NCI-H748 treated with DMSO at 0.1 percent for 48 hours (cell line): ENCODE measurements at places on chromosomes 6 and 20.

DNA sequence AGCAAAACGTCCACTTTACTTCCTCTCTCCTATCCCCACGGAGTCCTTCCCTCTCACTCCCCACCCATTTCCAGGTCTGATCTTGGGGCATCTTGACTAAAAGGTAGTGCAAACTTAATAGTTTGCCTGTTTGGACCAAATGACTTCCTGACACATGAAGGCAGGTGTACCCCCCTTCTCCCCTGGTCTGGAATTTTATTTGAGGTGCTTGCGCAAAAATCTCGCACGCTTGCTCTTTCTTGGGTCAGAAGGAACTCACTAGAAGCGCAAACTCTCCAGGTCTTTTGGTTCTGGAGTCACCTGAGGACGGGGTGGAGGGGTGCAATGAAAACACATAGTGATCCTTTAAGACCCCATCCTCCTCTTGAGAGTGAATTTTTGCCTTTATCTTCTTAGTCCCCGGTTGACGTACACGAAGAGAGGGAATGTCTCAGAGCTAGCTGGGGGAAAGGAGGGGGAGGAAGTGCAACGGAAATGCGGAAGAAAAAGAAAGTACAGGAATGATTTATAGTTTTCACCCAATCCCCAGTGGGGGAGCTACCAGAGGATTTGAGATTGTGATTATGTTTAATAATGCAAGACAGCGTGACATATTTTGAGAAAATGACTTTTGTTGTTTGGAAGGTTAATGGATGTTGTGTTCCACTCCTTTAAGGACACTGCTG lies 4.9 kb downstream of the ADGRB3 start:
- DNase-seq: no peak

DNA sequence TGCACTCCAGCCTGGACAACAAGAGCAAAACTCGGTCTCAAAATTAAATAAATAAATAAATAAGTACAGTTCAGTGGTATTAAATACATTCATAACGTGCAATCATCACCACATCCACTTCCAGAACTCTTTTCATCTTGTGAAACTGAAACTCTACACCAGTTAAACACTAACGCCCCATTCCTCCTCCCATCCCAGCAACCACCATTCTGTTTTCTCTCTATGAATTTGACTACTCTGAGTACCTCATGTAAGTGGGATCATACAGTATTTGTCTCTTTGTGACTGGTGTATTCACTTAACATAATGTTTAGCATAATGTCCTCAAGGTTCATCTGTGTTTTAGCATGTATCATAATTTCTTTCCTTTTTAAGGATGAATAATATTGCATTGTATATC lies 29.1 kb upstream of the SCML4 start:
- DNase-seq: no peak

DNA sequence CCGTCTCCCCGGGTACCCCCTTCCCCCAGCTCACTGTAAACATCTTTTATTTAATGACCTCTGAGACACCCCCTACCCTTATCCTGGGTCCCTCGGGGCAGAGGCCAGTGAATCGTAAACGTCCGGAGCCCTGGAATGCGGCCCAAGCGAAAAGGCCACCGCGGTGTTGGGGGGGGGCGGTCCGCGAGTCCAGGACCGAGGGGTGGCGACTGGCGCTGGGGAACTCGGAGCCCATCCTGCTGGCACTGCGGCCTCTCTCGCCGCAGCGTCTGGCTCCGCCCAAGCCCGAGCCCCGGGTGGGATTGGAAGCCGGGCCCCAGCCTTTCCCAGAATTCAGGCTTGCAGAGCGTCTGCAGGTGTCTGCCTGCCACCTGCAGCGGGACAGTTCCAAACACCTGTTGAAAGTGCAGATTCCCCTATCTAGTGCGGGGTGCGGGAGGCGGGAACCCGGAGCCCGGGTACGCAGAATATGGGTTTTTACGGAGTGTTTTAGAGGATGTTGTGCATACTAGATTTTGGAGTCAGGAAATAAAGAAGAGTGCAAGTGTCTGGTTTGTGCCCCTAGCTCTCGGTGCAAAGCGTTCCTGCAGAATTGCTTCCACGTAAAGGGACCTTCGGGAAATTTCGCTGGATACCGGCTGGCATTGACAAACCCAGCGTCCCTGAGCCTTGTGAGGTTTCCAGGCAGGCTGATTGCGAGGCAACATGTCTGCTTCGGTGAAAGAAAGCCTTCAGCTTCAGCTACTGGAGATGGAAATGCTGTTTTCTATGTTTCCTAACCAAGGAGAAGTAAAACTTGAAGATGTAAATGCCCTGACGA lies 800 bp downstream of the RWDD2A start:
- peak; percentile 40 for DNase-seq

DNA sequence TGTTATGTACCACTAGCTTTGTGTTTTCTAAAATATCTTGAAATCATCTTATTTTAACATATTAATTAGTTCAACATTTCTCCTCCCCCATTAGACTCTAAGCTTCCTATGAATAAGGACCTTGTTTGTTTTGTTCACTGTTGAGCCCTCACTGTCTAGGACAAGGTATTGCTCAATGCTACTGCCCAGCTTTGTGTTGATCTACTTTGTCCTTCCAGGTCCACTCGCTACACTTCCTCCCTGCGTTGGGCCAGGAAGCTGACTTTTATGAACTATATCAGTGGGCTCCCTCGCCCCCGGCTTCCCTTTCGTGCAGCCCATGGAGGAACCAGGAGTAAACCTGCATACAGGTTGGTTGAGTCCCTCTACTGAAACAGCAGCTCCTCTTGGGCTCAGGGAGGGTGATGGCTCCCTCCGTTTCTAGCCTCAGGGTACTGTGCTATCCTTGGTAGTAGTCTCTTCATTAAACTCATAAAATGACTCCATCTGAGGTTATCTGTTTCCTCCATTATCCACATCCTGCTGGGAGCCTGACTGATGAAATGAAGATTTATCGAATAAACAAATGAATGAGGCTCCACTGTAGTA lies 272.5 kb downstream of the CLIC5 start:
- no peak for DNase-seq

- DNase-seq: no peak
Measured at GRCh38 chr6:47603995-47604394, 94.4 kb upstream of the ADGRF4 start.

GRCh38 chr6:3869632-3870527 lies 20.7 kb downstream of the FAM50B start:
- no peak for DNase-seq

DNA sequence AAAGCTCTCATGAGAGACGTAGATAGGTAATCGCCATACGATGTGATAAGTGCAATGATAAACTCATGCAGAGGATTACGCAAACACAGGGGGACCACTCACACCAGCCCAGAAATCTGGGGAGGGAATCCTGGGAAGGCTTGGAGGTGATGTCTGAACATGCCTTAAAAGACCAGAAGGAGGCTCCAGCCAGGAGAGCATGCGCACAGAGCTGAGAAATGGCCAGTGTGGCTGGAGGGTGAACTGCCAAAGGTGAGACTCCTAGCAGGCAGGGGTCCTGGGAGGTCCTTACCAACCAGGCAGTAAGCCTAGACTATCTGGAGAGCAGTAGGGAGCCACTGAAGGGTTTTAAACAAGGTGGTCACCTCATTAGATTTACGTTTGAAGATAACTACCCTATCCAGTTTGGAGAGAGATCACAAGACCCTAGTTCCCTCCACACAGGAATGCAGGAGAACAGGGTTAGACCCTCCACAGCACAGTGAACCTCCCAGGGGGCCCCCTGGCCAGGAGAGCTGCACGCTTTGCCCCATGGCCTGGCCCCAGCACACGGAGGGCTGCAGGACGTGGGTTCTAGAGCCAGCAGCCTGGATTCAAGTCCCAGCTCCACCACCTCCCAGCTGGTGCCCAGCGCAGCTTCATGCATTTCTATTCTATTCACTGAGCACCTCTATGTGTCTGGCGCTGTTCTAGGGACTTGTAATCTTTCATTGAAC lies 13.1 kb downstream of the MDFI start:
- DNase-seq: no peak

DNA sequence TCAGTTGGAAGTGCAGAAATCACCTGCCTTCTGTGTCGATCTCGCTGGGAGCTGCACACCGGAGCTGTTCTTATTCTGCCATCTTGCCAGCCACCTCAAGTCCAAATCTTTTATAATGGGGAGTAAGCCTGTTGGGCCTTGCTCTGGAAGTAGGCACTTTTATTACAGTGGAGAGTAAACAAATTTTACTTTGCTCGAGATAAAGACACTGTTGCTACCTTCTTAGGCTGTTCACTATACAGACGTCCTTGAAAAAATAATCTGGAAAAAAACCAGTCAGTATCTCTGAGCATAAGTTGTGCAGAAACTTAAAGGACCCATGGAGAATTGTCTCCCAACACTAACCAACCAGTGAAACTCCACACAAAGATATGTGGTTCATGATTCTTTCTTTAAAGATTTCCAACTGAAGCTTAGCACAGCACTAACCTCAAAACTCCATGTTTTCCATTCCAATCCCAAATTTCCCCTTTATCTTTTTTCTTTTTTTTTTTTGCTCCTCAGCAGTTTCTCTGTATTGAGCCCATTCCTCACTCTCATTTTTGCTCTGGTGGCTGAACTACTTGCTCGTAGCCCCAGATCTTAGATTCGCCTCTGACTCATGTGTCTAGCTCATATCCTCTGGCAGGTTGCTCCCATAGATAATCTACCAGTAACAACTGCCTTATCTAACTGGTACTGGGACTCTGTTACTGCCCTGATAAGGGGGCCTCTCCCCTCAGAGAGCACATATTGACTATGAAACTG lies 34.3 kb upstream of the COL9A1 start:
- no peak for DNase-seq

- no peak for DNase-seq
Measured at GRCh38 chr20:47708140-47708807, 77.0 kb downstream of the SULF2 start.

- no peak for DNase-seq
Measured at GRCh38 chr6:46733341-46733801, 1.8 kb downstream of the PLA2G7 start.

GRCh38 chr6:135703621-135704020 lies 147.9 kb upstream of the PDE7B start:
- DNase-seq: no peak

GRCh38 chr6:46645265-46645664 lies 7.4 kb downstream of the CYP39A1 start:
- no peak for DNase-seq

- DNase-seq: no peak
Measured at GRCh38 chr20:61797200-61797599, 268.5 kb downstream of the TAF4 start.

DNA sequence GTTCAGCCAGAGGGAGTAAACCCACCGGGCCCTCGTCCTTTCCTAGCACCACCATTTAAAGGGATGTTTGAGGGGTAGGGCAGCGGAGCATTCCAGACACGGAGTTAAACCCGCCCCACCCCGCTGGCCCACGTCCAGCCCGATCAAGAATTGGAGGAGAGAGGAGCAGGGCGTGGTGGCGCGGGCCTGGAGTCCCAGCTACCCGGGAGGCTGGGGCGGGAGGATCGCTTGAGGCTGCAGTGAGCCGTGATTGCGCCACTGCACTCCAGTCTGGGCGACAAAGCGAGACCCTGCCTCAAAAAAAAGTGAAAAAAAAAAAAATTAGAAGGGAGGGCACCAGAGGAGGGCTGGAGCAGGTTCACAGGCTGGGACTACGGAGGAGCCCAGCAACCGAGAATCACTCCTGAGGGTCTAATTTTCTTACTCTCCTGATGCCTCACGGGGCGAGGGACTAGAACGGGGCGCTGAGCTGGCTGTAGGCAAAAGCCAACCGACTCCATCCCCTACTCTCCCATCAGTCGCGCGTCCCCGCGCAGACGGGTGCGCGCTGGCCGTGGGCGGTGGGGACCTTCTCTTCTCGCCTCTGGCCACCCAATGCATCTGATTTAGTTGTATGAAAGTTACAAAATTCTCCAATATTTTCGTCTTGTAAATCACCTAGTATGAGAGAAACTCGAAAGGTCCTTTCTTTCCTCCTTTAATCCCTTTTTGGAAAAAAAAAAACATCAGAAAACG lies 6.1 kb upstream of the HSPA1B start:
- peak; percentile 81 for DNase-seq

DNA sequence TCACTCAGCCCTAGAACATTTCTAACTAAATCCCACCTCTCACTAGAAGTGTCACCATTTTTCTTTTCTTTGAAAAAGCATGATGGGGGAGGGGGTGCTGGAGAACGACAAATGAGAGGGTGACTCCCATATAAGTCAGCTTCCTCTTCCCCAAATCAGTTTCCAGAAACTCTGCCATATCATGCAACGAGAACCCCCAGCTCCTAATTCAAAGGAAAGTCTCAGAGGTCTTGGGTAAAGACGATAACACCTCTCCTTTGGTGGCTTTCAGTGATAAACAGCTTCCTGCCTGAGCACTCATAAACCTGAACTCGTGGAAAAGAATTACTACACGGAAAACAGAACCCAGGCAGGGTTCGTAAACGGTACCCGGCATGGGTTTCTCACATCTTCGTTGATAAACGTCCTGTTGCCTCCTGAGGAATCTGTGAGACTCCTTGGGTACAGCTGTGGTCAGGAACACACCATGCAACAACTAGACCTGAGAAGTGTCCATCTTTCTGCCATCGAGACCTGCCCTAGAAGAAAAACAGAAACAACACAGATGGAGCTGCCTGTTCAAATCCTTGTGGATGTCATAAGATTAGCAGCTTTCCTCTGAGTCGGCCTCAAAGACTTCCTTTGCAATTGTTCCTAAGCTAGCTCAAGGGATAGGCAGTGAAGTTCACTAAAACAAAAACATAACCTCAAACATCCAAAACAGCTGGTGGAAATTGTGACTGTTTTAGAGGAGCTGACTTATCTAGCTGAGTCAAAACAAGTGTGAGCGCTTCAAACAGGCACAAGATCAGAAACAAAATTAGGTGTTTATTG lies 185.8 kb upstream of the PRDM1 start:
- DNase-seq: no peak

DNA sequence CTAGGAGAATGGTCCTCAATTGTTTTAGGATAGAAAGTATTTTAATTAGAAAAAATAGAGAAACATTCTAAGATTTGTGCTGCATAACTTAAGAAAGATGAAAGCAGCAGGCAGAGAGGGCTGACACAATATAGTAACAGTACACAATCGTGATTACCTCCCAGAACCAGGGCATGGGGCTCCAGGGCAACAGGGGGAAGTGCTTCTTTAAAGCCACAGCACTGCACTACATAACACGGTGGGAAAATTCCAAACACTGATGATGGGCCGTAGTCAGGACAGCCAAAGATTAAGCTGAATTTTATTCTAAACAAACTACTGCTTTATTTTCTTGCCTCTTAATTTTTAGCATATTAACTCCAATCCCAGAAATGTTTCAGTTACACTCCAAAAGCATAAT lies 14.4 kb downstream of the EXOC2 start:
- DNase-seq: no peak

DNA sequence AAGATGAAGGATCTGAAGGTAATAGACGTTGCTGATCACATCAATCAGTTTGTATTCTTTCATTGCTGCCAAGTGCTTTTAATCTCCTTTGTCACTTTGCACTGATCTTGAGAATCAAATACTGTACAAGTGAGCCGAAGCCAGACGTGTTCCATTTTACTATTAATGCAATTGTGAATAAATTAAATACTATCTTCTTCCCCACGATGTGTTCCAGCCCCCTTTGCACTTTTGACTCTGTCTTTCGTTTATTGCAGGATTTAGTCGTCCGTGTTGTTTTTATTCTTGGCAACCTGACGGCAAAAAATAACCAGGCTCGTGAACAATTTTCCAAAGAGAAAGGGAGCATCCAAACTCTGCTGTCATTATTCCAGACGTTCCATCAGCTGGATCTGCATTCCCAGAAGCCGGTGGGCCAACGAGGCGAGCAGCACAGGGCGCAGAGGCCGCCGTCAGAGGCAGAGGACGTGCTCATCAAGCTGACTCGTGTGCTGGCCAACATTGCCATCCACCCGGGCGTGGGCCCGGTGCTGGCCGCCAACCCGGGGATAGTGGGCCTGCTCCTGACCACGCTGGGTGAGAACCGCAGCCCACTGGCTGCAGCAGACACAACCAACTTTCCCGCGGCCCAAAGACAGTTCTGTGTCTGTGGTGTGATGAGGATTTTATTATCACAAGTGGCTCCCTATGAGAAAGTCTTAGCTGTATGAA lies 104.7 kb downstream of the ARMC2 start:
- DNase-seq: no peak
